ENCODE measurements at places on chromosomes 4 and X.

DNA sequence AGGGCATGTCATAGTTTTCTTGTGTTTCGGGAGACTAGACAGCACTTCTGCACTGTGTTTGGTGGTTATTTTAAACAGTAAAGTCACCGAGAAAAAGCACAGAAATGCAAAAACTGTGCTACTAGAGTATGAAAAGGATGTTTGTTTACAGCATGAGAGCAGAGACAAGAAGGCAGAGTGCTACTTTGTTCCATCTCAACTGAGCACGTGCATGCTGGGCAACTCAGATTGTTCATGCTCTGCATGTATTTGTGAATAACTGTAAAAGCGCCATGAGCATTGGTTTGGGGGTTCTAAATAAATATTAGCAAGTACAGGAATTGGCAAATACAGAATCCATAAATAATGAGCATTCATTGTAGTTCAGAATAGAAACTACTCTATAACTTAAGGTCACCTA lies 7.4 kb downstream of the EVC start:
- DNase-seq, result no peak

DNA sequence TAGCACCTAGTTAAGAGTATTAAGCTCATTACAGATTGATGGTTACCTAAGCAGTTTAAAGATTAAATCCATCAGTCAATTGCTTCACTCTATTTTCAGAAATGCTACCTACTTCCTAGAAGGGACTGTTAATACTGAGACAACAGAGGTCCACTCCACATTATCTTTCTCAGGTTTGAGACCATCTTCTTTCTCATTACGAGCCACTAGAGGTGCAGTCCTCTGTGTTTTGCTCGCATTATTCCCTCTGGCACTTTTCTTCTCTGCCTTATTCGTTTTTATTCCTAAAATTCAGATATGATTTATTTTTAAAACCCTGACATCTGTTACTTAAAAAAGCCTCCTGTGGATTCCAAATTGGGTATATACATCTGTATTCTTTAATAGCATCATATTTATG lies 459.1 kb downstream of the FSTL5 start:
- DNase-seq, result no peak

DNA sequence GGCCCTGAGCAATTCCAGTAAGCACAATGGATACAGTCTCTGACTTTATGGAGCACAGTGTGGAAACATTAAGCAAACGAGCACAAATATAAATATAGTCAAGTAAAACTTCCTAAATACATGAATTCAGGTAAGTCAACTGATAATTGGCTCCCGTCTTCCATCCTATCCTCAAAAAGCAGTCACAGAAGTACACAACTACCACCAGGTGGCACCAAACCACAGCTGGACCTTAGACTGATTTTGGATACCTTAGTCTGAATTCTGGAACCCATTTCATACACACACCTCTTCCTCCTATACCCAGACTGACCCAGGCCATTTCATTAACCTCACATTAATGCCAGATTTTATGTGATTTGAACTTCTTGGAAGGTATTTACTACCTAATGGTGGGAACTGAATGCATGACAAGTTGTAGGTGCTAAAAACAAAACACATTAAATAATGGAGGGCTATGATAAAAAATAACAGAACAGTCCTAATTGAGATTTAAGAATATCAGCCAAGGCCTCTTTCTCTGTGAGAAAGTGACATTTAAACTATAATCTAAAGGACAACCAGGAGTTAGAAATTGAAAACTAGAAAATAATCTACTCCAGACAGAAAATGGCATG lies 77.5 kb downstream of the ELF2 start:
- DNase-seq, result peak; percentile 67

- no peak for DNase-seq
Observed at GRCh38 chr4:136644279-136644678, 888.0 kb downstream of the PCDH18 start.

- DNase-seq, result no peak
Observed at GRCh38 chr4:39025552-39026085, 6.6 kb downstream of the TMEM156 start.

DNA sequence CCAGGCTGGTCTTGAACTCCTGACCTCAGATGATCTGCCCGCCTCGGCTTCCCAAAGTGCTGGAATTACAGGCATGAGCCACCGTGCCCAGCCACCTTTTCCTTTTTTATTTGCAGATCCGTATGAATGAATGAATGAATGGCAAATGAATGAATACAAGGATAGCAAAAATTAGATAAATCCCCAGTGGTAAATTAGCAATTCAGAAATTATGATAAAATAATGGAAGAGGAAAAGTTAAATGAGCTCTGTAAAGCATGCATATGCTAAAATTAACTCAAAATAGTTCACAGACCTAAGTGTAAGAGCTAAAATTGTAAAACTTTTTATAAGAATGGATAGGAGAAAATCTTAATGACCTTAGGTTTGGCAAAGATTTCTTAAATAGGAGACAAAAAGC lies 49.8 kb downstream of the SH3KBP1 start:
- DNase-seq, result no peak

GRCh38 chrX:13734278-13735172 lies at the start of the genes OFD1 and TRAPPC2:
Gene OFD1 (plus strand): TSS chrX:13734748. CDS start chrX:13735072, 324 bp downstream.
Gene TRAPPC2 (minus strand): TSS chrX:13734620. CDS start chrX:13719963, 14,657 bp downstream.
- peak; percentile 87 for DNase-seq

DNA sequence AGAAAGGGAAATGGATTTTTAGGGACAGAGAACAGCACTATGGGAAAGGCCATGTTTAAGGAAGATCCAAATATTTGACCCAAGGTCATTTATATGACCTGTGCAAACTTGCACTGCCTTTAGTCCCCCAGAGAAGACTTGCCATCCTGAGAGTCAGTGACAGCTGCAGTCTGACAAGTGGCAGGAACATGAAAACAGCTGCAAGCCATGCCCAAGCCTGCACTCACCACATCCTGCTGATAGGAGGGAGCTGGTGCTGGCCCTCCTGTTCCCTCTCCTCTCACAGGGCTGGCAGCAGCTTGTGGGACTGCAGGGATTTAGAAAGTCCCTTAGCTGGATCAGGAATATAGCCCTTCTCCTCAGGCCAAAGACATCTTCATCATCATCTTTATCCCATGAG lies 187.7 kb downstream of the RAP1GDS1 start:
- DNase-seq, result no peak

GRCh38 chr4:110781944-110782343 lies 159.1 kb upstream of the PITX2 start:
- DNase-seq, result no peak

- DNase-seq, result no peak
Observed at GRCh38 chrX:120286733-120287512, 24.3 kb downstream of the TMEM255A start.

DNA sequence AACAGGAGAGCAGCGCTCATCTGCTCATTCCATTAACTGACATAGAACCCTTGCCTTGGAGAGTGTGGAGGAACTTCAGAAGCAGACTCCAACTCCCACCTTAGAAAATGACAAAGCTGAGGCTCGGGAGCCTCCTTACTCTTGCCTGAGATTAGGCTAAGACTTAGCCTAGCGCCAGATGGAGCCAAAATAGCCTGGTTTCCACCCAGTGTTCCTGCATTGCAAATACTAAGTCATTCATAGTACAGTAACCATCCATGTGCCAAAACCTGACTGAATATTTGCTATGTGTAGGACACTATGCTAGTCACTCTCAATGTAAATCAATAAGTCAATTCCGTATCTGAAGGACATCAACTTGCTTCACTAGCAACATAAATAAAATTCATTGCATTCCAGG lies 387.4 kb upstream of the CPEB2 start:
- no peak for DNase-seq

GRCh38 chrX:133339566-133339965 lies 75.7 kb downstream of the GPC4 start:
- no peak for DNase-seq

DNA sequence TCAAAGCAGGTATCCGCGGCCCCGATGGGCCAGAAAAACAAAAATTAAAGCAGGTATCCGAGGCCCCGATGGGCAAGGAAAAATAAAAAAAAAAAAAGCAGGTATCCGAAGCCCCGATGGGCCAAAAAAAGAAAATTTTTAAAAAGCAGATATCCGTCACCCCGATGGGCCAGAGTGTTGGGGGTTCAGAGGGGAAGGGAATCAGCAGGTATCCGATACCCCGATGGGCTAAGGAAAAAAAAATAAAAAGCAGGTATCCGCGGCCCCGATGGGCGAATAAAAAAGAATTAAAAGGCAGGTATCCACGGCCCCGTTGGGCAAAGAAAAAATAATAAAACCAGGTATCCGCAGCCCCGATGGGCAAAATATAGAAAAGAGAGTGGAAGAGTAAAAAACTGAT lies 289.0 kb downstream of the CHIC1 start:
- no peak for DNase-seq

GRCh38 chr4:7140062-7140691 lies 52.2 kb upstream of the SORCS2 start:
- no peak for DNase-seq

DNA sequence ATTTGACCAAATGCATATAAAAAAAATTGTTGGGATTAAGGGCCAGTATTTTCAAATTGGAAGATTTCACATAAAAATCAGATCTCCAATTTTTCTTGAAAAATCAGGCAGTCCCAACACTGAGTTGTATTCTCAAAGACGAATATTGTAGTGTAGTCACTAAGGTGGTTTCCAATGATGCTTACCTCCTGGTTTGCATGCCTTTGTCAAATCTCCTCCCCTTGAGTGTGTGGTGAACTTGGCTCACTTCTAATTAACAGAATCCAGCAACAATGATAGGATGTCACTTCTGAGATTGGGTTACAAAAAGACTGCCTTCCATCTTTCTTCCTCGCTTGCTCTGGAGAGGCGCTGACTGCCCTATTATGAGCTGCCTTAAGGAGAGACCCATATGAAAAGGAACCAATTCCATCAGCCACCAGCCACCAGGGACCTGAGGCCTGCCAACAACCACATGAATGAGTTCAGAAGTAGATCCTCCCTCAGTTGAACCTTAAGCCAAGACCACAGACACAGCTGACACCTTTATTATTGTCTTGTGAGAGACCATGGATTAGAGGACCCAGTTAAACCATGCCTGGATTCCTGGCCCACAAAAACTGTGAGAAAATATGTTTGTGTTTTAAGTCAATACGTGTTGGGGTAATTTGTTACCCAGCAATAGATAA lies 31.2 kb upstream of the TSPAN5 start:
- no peak for DNase-seq

DNA sequence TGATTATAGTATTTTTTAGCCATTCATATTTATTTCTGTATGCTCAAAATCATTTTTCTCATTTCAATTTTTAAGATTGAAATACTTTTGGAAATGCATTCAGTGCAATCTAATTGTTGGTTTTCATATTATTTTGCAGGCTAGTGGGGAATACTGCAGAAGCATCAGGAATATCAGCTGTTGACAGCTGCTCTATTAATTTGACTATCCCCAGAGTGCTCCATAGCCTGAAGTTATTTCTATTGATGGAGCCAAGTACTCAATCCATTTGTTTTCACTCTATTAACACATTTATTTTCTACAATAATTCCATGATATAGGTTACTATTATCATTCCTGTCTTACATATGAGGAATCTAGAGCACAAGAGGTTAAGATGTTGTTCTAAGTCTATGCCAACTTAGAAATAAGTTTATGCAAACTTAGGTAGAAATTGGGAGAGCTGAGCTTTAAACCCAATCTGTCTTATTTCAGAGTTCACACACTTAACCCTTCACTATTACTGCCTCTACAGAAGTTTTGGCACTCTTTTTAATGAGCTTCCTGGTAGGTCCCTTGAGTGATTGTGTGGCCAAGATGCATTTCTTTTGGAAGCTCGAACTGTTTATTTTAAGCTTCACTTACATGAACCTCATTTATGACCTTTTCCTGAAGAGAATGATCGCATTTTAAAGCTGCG lies 65.6 kb upstream of the PCDH18 start:
- DNase-seq, result no peak

- DNase-seq, result no peak
Observed at GRCh38 chr4:38818441-38818976, 13.9 kb upstream of the TLR1 start.

GRCh38 chrX:78106651-78106986 lies 2.6 kb downstream of the PGK1 start:
- DNase-seq, result no peak

DNA sequence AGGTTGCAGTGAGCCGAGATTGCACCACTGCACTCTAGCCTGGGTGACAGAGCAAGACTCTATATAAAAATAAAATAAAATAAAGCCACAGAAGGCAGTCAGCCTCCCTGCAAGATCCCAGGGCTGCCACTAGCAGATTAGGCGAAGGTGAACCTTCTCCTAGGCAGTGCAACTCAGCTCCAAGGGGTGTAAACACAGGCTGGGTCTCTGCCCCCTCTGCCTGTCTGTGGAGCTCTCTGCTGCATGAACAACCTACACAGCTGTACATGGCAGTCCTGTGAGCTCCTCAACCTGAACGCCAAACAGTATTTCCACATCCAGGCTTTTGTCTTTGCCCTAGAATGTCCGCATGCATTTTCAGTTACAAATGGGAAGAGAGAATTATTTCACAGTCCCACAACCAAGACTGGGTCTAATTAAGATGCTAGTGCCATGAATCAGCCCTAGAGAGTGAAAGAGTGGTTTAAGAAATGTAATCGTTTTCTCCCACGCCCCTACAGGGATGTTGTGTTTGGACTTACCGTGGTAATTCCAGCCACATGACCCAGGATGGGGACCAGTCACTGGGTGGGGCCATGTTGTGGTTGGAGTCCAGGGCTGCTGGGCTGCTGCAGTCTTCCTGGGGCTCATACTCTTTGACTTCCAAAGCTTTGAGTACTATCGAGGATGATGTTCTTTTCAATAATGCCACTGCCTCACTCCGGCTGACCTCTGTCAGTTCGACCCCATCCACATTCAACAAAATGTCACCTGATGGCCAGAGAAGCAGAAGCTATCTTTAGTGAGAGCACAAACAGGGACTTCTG lies 99.0 kb downstream of the FIP1L1 start:
- DNase-seq, result no peak

DNA sequence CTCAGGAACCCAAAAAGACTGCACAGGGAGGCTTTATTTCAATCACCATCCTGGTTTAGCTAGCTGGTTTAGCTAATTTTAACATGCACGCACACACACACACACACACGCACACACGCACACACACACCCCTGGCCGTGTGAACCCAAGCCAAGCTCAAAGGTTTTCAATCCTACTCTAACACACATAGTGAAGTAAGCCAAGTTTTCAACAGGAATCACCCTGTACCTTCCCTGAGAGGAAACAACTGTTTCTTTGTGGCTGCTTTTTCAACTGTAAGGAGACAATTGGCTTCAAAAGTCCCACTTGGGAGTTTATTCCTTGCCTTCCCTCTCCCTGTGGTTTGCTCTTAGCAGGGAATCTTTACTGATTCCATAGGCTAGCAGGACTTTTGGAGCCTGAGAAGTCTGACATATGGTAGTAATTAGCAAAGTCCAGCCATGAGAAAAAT lies 98.9 kb upstream of the BMP3 start:
- DNase-seq, result no peak

- no peak for DNase-seq
Observed at GRCh38 chr4:106996490-106996889, 39.6 kb downstream of the DKK2 start.

GRCh38 chrX:96906741-96907140 lies 23.0 kb downstream of the RPA4 start:
- DNase-seq, result no peak

- DNase-seq, result no peak
Observed at GRCh38 chr4:117770269-117771102, 263.8 kb upstream of the NDST3 start.

Data from activated naive CD4-positive, alpha-beta T cell treated with anti-CD3 and anti-CD28 coated beads, Interleukin-2, amount 50 U/mL, for 72 hours (primary cell).